ENCODE measurements at places on chromosomes 3 and 15.

- DNase-seq = no peak
Measured at GRCh38 chr15:57401546-57401945, 25.2 kb downstream of the CGNL1 start.

- no peak for DNase-seq
Measured at GRCh38 chr15:56917652-56918045, 795 bp upstream of the TCF12 start.

DNA sequence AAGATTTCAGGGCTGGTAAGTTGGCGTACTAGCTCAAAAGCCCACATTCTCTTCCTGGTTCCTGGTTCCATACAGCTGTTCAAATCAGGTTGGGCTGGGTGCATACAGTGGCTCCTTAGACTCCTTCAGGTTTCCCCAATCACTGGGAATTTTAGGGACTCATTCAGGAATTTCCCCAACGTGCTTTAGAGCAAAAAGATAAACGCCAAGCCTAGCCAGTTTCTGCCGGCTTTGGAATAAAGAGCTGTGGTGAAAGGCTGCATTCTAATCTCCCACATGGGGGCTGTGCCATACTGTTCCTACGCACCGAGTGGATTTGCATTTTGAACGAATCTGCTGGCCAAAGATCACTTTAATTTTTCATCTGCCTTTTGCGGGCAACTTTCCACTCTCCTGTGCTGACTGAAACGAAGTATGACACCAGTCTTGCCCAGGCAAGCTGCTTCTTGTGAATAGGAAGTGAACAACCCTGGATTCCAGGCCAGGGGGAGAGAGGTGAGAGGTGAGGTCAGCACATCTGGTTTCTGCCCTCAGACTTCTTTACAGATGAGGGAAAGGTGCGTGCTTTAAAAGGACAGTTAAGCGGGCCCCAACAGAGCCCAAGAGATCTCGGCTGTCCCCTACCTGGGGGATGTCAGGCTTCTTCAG, 184.2 kb upstream of the PDZRN3 start:
- DNase-seq = no peak

GRCh38 chr15:89912145-89912673, 543 bp downstream of the ARPIN start:
- DNase-seq = no peak

- DNase-seq = no peak
Measured at GRCh38 chr3:114803042-114803695, 343.9 kb downstream of the ZBTB20 start.

GRCh38 chr15:73000293-73000692, 52.0 kb upstream of the NEO1 start:
- no peak for DNase-seq
